ENCODE measurements at places on chromosomes 5 and 9. TPM values are rescaled to one million over a fixed set of nuclear protein-coding genes. Genes with fewer than 3 reads are reported as not detected.

DNA sequence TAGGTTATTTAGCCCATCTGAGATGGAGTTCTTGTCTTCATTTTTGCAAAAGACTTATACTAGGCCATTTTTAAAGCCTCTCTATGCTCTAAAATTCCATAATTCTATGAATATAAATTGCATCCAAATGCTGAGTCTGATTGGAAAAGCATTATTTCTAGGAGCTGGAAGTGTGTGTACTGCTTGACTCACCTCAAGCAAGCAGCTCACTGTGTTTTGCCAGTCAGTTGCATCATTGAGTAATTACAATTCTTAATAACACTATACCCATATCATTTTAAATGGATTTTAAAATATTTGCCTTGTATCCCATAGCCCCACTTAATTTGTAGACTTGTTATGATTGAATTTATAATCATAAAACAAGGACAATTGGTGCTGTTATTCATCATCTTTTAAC, 161.0 kb downstream of the PAM start:
- no peak for DNase-seq

- no peak for DNase-seq
These were observed 769.7 kb downstream of the TAF11L14 start for GRCh38 chr5:18403941-18404438.

DNA sequence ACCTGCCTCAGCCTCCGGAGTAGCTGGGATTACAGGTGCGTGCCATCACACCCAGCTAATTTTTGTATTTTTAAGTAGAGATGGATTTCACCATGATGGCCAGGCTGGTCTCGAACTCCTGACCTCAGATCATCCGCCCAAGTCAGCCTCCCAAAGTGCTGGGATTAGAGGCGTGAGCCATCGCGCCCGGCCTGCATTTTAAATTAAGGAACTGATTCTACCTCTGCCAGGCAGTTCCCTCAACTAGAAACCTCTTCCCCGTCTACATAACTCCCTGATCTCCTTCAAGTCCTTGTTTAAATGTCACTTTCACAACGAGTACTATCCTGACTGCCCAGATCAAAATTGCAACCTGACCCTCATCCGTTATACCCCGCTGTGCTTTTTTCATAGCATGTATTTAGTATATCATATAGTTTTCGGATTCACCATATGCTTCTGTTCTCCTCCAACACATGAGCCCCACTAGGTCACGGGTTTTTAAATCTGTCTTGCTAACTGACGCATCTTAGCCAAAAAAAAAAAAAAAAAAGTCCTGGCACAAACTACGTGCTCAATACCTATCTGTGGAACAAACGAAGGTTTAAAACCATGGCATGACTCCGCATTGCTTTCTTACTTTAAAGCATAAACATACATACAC, 858 bp upstream of the SOWAHA start:
- no peak for DNase-seq

DNA sequence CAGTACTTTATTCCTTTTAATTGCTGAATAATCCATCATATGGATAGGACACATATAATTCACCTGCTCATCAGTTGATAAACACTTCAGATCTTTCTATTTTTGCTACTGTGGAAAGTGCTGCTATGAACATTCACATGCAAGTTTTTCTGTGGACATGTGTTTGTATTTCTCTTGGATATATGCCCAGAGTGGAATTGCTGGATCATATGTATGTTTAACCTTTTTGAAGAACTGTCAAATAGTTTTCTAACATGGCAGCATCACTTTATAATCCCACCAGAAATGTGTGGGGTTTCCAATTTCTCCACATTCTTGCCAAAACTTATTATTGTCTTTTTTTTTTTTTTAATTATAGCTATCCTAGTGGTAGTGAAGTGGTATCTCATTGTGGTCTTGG, 15.1 kb downstream of the CARTPT start:
- DNase-seq = no peak

DNA sequence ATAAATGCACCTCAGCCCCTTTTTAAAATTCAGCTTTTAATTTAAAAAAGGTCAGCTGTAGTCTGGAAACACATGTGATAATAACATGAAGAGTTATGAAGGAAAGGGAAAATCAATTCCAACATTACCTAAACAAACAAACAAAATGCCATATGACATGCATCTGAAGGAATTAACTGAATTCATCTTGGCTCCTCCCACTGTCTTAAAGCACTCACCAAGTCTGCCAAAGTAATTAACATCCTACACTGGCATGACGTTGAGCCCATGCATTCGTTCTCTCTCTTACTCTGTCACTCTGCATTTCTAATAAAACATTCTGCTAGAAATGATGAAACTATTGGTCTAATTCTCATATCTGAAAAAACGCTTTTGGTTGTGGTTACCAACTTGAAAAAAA, 37.7 kb downstream of the TSSK1B start:
- no peak for DNase-seq

- no peak for DNase-seq
These were observed 23.4 kb downstream of the LCP2 start for GRCh38 chr5:170273968-170274710.

GRCh38 chr5:145951071-145951470, 14.7 kb downstream of the SH3RF2 start:
- DNase-seq = no peak

Gene MED27
- 19.7 TPM for polyA plus RNA-seq

GRCh38 chr9:94563548-94563947, 8.7 kb downstream of the PCAT7 start:
- DNase-seq = no peak

Gene CSF1R
- 16.9 TPM for polyA plus RNA-seq

- no peak for DNase-seq
These were observed 5.7 kb downstream of the CCDC69 start for GRCh38 chr5:151218177-151218576.

GRCh38 chr5:52007230-52007858, 624.1 kb downstream of the ISL1 start:
- peak; percentile 16 for DNase-seq

Gene C9
- polyA plus RNA-seq = 0.24 TPM

DNA sequence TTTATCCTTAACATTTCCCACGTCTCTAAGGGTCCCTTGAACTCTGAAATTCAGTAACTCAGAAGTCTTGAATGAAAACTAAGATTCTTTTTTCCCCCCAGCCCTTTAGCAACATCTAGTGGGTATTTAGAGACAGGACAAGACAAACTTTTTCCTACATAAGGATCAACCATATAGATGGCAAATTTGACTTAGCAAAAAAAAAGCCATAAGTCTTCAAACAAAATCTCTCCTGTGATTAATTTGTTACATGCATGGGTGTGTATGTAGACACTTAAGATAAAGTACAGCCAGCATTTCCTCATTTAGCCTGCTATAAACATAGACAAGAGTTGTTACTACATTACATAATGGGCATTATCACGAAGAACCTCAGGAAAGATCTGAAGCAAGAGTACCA, 29.1 kb upstream of the ANKRD31 start:
- no peak for DNase-seq

Gene GPR21
- not detected for polyA plus RNA-seq

GRCh38 chr9:29319736-29320513, 1746.6 kb upstream of the C9orf72 start:
- DNase-seq = no peak

DNA sequence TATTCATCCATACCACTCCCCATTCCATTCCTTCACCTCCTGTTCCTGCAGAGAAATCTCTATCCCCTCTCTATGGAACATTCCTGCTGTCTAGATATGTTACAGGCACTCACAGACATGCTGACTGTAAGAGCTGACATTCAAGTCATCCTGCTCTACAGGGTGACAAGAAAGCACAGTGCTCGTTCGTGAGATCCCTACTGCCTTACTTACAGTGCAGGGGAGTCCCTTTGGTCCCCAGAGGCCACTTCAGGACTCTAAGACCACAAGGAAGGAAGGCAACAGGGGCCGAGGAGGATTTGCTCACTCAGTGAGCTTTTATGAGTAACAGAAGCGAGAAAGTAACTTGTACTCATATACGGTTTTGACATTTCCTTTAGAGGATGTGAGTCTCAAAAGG, 110.5 kb downstream of the GAS1 start:
- no peak for DNase-seq

Gene SLC34A3
- polyA plus RNA-seq = 12.7 TPM

Gene TERT
- 0.20 TPM for polyA plus RNA-seq

Data from left renal cortex interstitium (tissue), 4 donors.